ENCODE measurements at places on chromosomes 2 and 18.

DNA sequence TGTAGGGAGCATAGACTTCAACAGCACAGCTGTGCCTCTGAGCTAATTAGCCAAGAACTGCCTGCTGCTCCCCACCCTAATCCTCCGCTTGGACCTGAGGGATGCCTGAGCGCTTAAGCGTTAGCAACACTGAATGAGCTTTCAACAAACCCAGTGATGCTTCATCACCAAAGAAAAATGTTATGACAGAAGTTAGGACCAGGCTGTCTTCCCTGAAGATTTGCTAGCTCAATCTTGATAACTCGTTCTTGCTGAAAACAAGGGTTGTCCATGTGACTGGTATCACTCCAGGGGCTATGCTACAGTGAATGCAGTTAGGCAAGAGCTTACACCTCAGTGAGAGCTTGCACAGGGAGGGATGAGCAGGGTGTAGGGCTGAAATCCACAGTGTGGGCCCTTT, 190.7 kb upstream of the SIX2 start:
- no peak for DNase-seq

DNA sequence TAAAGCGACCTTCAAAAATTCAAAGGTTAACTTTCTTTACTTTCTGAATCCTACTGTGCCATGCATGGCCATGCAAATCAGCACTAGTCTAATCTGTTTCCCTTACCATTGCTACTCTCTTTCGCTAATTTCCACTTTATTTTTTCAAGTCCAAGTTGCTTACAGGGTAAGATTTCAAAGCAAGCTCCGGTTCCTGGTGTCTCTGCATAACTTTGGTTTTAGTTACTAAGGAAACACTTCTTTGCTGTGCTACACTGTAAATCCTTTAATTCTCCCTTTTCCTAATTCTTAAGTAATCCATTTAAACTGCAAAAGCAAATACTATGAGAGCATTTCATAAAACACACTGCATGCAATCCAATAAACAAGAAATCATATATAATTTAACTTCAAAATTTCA, 383.5 kb upstream of the LYPD1 start:
- no peak for DNase-seq

- no peak for DNase-seq
Observed at GRCh38 chr2:189609853-189610252, 29.3 kb upstream of the SLC40A1 start.

DNA sequence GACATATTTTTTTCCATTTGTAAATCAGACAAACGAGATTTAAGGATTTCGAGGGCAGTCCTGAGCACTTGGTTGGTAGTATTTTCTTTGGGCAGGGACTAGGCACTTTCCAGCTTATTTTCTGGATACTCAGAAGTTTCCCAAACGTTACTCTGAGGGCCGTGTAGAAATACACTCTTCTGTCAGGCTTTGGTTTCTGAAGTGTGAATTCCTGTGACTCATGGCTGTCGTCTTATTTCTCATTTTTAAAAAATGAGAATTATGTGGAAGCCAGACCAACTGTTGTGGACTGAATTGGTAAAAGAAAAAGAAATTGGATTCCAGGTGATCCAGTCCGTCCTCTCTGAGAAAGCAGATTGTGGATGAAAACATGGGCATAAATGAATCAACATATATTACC, 658.6 kb upstream of the FANCL start:
- no peak for DNase-seq

DNA sequence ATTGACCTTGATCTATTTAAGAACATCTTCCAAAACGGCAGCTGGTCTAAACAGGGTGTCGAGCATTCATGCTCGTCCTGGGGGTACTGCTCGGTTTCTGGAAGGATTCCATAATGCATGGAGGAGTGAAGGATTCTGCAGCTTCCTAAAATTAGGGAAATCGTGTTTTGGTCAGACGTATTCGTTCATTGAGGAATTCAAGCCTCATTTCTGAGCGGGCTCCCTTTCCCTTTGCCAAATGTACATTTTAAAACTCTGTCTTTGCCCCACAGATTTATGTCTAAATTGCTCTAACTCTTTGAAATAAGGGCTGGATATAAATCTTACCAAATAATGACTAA, 144.0 kb downstream of the BCL11A start:
- no peak for DNase-seq

DNA sequence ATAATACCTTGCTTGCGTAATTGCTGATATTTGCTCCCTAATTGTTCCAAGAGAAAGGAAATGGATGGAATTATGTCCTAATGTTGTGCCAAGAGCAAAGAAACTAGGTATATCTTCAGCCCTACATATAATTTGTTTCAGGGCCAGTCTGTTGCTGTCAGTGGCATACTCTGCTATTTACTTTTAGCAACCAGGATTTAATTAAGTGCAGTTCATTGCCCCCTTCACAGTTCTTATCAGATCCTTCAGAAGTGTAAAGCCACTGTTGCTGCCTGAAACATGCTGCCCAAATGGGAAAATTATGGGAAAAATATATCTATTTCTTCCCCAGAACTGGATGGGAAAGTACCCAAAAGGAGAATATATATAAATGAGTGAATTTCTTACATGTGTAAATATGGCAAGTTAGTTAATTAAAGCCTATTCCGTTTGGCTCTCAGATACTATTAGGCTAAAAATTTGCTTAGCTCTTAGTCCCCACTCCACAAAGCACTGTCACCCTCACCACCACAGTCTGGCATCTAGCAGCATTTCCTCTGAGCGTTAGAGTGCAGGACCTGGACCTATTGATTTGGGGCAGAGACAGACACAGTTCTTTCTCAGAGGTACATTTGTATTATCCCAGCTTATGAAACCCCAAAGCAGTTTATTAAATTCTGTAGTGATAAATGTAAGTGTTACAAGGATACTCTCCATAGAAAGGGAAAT, 72.8 kb upstream of the DTNA start:
- no peak for DNase-seq

- DNase-seq: no peak
Observed at GRCh38 chr18:48687346-48688042, 148.7 kb downstream of the CTIF start.

DNA sequence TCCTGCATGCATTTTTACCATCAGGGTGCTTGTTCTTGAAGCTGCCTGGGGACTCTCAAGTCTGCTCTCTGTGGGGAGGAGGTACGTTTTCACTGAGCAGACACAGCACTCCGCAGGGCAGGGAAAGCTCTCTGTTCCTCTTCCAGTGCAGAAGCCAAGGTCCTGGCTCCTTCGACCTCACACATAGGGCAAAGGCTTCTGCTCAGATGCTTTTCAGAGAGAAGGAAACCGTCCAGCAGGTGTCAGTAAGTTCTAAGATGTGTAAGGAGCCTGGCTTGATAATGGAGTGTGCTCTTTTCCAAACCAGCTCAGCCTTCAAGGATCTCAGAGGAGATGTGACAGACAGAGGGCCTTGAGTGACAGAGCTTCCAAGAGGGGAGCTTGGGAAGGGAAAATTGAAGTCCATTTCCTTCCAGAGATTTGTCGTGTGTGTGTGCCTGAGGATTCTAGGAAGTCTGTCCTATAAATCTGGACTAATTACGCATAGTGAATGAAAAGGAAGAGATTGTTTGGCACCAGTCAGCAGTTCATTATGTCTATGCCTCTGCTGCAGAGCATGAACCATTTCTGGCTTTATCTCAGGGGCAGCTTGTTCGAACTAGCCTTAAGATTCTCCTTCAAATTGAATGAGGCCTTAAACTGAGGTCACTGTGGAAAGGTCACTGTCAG, 67.3 kb upstream of the UPP2 start:
- DNase-seq: no peak

DNA sequence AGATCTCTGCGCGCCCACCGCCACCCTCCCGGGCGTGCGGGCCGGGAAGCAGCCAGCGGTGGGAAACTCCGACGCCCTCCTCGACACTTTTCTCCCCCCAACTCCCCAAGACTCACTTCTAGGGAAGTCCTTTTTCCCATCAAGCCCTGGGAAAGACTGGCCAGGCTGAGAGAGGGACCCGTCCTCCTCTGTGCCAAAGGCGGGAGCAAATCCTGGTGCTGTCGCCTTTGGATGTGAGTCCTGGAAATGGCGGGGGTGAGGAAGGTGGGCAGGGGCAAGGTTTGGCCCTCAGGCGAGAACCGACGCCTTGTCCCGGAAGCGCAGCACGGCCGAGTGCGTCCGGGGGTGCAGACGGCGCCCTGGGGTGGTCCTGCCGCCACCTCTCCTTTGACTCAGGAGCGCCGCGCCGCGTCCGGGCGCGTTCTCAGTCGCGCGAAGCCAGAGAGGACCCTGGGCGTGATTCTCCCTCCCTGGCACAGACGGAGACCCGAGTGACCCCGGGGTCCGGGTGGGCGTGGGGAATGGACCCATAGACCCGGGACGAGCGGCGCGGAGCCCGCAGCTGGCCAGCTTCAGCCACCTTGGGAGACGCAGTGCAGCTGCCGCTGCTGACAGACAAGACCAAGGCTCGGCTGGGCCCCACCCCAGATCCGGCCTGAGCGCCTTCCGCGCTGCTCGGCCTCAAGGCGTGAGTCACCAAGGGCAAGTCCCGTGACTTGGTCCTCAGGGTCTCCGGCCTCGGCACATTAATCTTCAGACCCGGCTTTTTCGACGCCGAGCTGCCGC, 3.5 kb upstream of the LBX2 start:
- peak; percentile 54 for DNase-seq

DNA sequence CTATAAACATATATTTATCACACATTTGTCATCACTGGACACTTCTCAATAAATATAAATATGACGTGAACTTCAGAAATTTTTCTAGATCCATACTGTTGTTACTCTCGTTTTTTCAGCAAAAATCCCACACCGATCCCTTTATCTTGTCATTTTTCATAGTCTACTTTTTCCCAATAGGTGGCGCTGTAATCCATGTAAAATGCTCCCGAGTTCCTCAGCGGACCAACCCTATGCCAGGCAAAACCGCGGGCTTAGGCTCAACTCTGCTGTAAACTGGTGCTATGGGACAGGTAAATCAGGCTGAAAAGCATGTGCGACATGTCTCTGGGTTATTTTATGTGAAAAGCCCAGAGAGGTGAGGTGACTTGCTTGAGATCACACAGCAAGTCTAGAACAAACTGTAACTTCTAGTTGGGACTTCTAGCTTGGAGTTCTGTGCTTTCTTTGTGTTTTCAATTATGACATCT, 104.0 kb downstream of the COBLL1 start:
- DNase-seq: no peak

GRCh38 chr2:239821694-239822075, 203.5 kb downstream of the NDUFA10 start:
- no peak for DNase-seq

DNA sequence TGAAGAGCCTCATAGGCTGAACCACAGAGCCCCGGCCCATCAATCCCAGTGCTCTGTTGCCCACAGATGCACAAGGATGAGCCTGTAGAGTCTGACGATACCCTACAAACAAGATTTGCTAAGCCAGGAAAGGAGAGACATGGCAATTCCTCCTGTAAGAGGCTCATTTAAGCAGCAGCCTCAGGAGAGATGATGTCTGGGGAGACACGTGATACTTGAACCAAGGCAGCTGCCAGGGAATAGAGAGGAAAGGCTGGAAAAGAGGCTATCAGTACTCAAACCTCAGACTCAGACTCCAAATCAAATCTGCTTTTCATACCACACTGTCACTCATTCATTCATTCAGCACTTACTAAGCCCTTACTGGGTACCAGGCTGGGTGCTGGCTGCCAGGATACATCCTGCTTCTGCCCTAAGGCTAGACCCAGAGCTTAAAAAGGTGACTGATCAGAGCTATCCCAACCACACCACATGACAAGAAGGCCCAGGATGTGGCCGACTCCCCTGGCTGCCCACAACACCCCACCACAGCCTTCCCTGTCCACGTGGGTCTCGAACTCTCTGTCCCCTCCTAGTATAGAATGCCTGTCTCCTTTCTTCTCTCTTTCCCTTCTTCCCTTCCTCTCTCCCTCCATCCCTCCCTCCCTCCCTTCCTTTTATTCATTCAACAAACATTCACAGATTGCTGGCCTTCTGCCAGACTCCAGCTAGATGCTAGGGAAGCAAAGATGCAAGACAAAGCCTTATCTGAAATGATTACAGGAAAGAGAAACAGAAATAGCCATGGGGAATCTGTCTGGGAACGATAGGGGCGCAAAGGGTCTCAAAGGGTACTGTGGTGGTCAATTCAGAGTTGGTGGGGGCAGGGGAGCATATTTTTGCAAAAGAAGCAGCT, 23.4 kb upstream of the KCNK3 start:
- DNase-seq: no peak

- no peak for DNase-seq
Observed at GRCh38 chr2:215850380-215850779, 163.0 kb downstream of the MREG start.

All from activated T-cell treated with anti-CD3 and anti-CD28 coated beads for 48 hours (primary cell).